ENCODE measurements at places on chromosomes 6 and 20.
A peak's percentile ranks its signal among the peaks of the same experiment; 100 is the strongest.

- DNase-seq, result no peak
Observed at GRCh38 chr6:81656231-81656630, 96.2 kb downstream of the TENT5A start.

- no peak for DNase-seq
Observed at GRCh38 chr6:57097596-57097995, 7.6 kb downstream of the ZNF451 start.

- DNase-seq, result no peak
Observed at GRCh38 chr6:54722328-54722727, 124.2 kb upstream of the FAM83B start.

DNA sequence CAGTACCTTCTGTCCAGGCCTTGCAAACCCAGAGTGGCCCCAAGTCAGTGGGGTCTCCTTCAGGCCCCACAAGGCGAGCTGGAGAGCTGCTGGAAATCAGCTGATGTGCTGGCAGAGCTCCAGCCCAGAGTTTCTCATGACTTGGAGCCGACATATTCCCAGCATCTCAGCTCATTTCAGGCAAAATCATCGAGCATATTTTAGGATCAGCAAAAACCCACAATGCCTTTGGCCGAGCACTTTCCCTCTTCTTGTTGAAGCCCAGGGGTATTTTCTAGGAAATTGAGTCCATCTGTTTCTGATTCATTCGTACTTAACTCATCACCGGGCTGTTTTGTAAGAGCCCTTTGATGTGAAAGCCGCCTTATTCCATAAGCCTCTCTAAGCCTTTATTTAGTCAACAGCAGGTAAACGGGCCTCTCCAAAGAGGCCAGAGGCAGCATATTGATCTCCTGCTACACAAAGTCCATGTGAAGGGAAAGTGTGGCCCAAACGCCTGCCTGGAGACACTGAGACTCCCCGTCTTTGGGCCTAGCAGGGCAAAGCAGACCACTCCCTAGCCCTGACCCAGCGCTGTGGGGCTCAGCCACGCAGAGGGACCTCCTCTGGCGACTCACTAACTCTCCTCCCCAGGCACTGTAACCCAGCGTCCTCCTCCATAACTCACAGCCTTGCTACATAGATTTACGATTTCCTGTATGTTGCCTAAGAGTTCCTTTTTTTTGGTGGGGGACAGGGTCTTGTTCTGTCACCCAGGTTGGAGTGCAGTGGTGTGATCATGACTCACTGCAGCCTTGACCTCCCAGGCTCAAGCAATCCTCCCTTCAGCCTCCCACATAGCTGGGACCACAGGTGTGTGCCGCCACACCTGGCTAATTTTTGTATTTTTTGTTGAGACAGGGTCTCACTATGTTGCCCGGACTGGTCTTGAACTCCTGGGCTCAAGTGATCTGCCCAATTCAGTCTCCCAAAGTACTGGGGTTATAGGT is 12.1 kb upstream of the C20orf203 start:
- no peak for DNase-seq

- DNase-seq, result no peak
Observed at GRCh38 chr6:116557893-116558292, 4.3 kb downstream of the CALHM4 start.

GRCh38 chr6:20706238-20706938 is 172.1 kb downstream of the CDKAL1 start:
- no peak for DNase-seq

DNA sequence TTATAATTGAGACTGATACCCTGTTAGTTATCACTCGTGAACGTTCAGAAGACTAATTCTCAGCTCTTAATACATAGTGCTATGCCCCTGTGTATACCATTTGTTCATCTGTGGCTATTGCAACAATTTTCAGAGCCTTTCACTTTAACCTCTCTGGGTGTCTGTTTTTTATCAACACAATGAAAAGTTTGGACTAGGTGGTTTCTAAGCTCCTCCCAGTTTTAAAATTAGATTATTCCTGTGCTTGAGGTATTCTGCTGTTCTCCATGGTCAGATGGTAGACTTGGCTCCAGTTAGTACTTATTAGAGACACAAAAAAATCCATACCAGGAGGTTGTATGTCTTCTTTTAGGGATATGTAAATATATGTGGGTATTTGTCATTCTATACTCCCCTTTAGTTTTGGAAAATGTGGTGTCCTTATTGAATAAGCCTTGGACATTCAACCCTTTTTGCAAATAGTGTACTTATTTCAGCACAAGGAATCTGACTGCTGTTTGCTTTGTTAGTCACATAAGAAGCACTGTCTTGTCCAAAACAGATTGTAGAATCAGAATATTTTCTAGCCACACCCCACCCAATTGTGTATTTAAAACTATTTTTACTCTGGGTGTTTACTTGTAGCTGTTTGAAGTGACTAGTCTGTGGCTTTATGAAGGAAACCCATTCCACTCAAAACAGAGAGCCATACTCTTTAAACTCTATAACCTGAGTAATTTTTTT is 2.0 kb upstream of the COL10A1 start:
- no peak for DNase-seq

DNA sequence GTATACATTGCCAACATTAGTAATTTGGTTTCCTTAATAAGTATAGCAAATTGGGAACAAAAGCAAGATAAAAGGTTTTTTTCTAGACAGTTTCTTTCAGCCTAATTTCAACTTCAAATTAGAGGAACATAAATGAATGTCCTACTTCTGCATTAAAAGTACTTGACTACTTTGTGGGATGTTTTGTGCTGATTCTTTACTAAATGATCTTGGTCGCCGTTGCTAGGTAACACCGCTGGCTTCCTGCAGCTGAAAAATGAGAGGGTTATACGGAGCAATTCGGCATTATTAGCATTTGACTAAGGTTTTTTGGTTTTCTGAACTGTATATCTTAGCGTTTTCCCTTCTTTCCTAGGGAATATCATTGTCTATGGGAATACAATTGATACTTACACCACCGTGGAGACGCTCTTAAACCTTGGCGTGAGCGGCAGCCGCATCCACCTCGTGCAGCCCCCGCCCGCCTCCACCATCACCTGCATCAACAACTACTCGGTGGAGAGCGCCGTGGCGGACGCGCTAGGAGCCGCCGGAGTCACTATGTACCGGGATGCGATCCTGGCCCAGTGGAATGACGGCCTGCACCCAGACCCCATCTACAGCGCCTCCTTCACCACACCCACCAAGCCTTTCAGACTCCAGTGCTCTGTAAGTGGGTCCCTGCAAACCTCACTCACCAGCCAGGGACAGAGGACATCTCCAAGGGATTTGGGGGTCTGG is 90.9 kb upstream of the INSM1 start:
- DNase-seq, result no peak

GRCh38 chr6:63516186-63516944 is 55.9 kb upstream of the LOC128125822 start:
- DNase-seq, result no peak

DNA sequence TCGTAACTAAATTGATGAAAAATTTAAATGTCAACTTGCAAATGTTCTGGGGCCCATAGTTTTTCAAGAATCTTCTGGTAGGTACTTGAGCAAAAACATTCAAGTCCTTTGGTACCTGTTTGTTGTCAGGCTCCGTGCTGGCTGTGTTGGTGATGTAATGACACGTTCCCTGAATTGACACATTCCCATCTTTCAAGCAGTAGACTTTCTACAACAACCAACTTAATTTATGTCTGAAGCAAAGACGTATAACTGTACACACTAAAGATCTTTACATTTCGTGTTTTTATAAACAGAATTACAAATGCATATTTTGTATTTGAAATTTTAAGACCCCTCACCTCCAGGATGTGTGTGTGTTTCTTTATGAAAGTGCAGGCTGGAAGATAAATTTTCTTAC is 49.5 kb downstream of the NCOA3 start:
- no peak for DNase-seq

- DNase-seq, result peak; percentile 85
Observed at GRCh38 chr6:155174576-155175211, 89.1 kb upstream of the CLDN20 start.

DNA sequence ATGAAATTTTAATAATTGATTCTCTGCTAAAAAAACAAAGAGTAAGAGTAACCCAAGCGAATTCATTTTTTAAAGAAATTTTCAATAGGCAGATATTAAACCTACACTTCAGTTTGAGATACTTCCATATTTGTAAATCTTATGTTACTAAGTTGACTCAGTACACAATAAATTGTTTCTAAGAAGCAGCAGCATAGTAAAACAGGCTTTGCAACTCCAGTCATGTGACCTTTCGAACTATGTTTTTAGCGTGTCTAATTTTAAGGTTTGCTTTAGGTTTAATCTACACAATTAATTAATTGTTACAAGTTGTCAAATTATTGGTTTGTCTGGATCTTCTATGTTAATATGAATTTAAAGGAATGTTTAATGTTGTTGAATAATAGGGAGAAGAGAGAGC is 708.9 kb upstream of the CITED2 start:
- DNase-seq, result no peak

- DNase-seq, result peak; percentile 73
Observed at GRCh38 chr20:37903317-37904007, 535 bp downstream of the VSTM2L start.

DNA sequence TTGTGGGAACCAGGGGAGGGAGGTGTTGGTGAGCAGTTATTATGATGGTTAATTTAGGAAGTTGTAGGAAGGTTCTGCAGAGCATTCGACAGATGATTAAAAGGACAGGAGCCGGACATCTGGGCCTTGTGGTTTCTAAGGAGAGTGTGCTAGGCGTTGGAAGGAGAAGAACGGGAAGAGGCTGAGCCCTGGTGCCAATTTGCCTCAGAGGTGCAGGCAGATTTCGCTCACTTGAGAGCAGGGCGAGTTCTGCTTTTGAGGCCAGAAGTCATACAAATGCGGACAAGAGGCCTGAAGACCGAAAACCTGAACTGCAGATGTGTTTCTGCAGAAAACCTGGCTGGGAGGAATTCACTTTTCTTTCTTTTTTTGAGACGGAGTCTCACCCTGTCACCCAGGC is 30.5 kb upstream of the RPS6KA2 start:
- no peak for DNase-seq

GRCh38 chr6:31354864-31355582 is 2.0 kb downstream of the HLA-B start:
- DNase-seq, result no peak

DNA sequence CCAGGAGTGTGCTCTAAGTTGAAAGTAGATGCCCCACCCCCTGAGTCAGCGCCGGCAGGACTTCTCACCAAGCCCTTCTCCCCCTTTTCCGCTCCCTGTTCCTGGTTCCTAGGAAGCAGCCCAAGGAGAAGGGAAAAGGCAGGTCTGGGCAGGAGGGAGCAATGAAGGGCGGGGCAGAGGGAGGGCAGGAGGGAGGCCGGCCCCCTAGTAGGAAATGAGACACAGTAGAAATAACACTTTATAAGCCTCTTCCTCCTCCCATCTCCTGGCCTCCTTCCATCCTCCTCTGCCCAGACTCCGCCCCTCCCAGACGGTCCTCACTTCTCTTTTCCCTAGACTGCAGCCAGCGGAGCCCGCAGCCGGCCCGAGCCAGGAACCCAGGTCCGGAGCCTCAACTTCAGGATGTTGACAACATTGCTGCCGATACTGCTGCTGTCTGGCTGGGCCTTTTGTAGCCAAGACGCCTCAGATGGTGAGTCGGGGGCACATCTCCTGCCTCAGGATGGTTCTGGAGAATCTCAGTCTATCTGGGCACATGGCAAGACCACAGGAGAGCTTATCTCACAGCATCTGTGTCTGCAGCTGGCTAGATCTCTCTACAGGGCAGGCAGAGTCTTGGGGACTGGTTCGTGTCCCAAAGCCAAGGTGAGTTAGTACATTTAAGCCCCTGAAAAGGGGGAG is at the start of gene PROCR:
Gene PROCR (plus strand): TSS at position 320 of the 681 bp plus-strand sequence. CDS start 83 bp downstream, at position 403.
- peak; percentile 73 for DNase-seq

- no peak for DNase-seq
Observed at GRCh38 chr20:35571555-35571954, 29.7 kb downstream of the ERGIC3 start.

- no peak for DNase-seq
Observed at GRCh38 chr20:64100946-64101688, 6.2 kb downstream of the NPBWR2 start.

GRCh38 chr20:33291830-33292355 is 8.9 kb downstream of the BPIFB1 start:
- peak; percentile 86 for DNase-seq

GRCh38 chr20:946826-947225 is 30.7 kb upstream of the ANGPT4 start:
- no peak for DNase-seq

DNA sequence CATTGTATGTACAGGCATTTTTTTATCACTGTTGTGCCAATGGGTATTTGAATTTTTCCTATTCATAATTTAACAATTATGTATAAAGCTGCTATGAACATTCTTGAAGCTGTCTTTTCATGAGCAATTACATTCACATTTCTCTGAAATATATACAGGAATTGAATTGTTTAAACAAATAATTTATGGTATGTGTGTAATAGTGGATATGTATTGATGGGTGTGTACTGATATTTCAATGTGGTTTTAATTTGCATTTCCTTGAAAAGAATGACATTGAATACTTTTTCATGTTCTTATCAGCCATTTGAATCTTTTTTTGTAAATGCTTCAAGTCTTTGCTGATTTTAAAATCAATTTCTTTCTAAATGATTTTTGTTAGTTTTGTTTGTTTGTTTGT is 629.4 kb upstream of the FLRT3 start:
- DNase-seq, result no peak

GRCh38 chr6:96940322-96940721 is 15.8 kb downstream of the KLHL32 start:
- DNase-seq, result no peak

DNA sequence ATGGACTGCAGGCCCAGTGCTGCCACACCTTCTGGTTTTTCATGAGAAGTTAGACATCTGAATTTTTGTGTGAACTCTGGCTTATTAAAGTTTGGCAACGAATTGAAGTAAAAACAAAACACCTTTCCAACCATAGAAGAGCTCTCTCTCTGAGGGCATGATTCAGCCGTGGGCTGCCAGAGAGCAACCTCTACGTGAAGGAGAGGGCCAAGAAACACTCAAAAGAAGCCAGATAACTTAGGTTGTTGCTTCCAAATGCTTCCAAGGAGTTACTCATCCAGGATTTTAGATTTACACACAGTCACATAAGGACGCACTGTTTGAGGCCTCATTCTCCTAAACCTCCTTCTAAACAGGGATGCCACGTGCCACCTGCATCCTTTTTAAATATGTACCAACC is 65.5 kb downstream of the NRN1 start:
- DNase-seq, result no peak

GRCh38 chr6:56091159-56091869 is 156.1 kb downstream of the COL21A1 start:
- DNase-seq, result no peak

DNA sequence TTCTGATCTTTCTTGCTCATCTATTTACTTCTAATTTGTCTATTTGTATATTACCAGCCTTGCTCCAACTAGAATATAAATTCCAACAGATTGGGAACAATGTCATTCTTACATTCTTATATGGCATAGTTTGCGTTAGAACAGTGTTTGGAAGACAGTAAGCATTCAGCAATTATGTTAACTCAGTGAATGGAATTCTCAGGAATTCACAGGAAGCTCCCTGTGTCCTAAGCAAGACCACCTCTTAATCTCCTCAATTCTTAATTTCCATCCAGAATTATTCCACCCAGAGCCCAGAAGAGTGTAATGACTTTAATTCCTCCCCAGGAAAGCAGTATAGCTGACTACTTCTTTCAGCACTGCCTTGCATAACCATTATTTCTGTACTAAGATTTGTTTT is 18.2 kb upstream of the HS3ST5 start:
- DNase-seq, result no peak
